CD4-positive, alpha-beta T cell treated with Interleukin-15 for 1 hour (primary cell): ENCODE measurements at places on chromosomes 11 and 22.

- DNase-seq = no peak
These were observed 115.1 kb upstream of the RASSF10 start for GRCh38 chr11:12893787-12894672.

- DNase-seq = no peak
These were observed 18.4 kb downstream of the OSBPL5 start for GRCh38 chr11:3146612-3147256.

DNA sequence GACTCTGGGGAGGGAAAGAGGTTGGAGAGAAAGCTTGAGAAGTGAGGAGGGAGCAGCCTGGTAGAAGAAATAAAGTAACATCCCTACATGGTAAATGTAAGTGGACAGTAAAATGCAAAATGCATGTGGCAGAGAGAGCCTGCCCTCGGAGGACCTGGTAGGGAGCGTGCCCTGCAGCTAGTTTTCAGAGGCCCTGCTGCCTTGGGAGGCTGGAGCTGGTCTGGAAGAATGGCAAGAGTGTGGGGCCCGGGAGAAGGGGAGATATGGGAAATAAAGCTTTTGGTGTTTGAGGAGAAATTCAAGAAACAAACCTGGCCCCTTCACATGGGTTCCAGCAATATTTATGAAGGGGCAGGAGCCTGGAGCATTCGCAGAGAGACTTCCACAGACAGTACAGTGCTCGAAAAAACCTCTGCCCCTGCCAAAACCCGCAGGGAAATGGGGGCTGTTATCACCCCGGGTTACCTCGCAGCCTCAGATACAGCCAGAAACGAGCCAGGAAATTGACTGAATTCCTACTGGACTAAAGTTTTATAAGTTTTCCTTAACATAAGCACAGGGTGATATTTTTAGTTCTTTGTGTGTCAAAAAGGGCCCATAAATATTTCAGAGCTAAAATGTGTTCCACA lies 363.0 kb downstream of the TENM4 start:
- no peak for DNase-seq

DNA sequence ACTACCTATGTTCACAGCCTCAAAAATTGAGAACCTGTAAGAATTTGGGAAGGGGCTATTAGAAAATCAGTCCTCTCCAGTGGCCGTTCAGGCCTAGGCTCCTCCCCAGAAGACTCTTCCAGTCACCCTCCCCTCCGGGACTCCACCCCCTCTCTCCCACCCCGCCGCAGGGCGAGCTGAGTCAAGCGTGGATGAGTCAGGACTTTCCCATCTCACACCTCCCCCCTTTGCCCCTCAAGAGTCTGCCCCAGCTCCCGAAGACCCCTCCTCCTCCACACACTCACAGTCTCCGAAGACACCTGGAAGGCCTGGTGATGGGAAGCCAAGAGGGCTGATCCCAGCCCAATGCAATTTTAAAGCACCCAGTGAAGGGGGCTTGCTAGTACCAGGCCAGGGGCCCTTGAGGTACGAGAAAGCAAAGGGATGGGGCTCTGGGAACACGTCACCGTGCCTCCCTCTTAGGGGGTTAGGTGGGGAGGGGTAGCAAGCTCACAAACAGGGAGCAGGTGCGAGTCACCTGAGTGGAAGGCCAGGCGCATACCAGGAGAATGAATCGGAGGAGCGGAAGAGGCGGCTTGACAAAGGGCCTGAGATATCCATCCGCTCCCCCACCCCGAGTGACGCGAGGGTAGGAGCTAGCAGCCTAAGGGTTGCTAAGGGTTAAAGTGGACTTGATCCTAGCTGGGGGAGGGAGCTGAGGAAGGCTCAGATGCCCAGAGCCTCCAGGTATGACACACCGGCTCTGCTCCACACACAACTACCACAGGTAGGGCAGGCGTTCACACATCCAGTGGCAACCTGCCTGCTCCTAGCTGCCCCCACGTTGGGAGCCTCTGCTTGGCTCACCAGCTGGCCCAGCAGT lies 13.6 kb downstream of the BCL9L start:
- DNase-seq = peak; percentile 71

DNA sequence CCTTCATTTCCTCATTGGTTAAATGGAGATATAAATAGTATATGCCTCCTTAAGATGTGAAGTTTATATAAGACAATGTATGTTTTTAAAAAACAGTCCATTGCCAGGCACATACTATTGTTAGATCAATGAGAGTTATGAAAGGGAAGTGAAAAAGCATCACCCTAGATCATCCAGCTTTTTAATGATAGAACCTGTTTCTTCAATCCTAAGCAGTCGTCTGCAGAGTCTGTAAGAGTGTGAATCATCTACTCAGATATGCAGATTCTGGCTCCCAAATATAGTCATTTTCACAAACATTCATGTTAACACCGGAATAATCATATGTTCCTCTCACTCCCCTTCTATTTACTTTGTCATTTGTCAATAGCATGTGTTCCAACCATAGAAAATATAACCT lies 65.3 kb upstream of the SLN start:
- DNase-seq = no peak

DNA sequence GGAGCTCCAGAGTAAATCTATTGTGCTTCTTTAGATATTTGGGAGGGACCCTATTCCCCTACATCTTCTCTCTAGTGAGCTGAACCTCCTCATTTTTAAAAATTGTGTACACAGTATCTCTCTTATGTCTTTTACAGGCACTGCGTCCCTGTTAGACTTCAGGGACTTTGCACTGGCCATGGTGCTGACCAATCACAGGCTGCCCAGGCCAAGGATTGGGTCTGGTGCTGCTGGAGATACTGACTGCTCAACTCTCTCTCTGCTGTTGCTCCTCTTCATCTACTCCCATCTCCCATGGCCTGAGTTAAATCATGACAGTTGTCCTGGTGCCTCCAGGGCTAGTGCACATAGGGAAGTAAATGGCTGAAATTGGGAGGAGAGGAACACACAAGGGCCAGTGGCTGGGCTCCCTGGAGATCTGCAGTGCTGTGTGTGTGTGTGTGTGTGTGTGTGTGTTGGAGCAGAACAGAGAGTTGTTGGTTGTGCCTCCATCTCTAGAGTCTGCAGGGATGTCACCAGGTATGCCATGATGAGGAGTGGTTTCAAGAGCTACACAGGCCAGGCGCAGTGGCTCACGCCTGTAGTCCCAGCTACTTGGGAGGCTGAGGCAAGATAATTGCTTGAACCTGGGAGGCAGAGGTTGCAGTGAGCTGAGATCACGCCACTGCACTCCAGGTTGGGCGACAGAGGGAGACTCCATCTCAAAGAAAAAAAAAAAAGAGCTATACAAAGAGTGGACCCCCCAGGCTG lies 155.3 kb downstream of the ST3GAL4 start:
- DNase-seq = no peak

DNA sequence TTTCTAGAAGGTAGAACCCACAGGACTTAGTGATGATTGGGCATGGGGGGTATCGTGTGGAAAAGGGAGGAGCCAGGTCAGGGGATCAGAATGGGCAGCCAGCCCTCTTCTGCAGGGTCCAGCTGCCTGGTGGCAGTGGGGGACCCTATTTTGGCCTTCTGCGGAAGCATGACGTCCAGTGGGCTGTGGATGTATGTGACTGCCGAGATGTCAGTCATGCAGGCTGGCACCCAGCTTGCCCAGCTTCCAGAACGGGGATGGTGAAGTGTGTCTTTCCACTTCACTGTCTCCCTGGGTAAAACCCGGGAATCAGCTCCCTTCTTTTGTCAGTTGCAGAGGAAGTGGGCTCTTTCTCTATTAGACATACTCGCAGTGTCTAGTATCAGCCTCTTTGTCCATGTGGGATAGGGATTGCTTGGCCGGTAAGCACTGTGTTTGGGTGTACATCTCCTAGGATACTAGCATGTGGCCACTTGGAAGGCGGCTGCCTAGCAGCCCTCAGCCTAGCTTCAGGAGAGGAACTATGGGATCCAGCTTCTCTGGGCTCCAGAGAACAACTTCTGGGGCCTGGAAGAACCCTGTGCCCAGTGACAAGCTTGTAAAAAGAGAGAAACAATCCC lies 51.4 kb downstream of the GRIK4 start:
- no peak for DNase-seq

DNA sequence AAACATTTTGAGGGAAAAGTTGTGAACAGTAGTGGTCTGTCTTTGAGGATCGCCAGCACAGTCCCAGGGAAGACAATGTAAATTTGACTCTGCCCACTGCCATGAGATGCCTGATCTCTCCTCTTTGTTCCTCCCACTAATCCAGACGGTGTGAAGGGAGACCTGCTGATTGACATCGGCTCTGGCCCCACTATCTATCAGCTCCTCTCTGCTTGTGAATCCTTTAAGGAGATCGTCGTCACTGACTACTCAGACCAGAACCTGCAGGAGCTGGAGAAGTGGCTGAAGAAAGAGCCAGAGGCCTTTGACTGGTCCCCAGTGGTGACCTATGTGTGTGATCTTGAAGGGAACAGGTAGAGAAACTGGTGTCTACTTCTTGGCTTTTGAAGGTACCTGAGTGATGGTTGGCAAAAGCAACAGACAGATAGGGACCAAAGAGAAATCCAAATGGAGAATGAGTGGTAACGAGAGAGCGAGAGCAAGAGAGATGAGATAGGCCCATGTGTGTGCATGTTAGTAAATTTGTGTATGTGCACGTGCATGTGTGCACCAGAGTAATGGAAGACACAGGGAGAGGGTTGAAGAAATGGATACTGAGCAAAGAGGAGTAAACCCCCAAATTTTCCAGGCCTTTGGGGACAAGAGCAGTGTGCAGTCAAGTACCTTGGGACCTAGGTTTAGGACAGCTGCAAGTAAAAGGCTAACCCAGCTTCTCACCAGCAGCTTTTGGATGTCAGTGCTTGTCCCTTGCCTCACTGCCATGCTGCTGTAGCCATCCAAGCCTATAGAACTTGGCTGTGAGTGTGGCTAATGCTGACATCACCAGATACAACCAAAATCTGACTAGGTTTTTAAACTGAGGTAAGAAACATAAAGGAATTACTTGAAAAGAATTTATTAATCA lies 1.9 kb downstream of the NNMT start:
- no peak for DNase-seq
